Stimulated activated CD8-positive, alpha-beta memory T cell treated with anti-CD3 and anti-CD28 coated beads, Interleukin-15, amount 100 ng/mL, for 24 hours (primary cell): ENCODE measurements at places on chromosomes 11 and 22.

DNA sequence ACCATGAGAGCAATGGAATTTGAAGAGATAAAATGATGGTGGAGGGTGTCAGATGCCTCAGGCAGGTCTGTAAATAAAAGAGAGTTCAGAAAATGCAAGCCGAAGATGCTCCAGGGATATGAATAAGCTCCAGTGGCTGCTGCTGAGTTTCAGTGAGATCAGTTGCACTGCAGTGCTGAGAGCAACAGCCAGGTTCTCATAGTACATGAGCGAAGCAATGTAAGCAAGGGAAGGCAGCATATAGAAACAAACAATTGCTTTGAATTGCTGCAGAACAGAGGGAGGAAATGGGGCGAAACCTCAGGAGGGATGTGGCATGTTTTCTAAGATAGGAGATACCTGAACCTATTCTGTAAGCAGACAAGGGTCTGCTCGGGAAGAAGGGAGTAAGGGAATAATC, 369.5 kb downstream of the AASDHPPT start:
- no peak for DNase-seq

DNA sequence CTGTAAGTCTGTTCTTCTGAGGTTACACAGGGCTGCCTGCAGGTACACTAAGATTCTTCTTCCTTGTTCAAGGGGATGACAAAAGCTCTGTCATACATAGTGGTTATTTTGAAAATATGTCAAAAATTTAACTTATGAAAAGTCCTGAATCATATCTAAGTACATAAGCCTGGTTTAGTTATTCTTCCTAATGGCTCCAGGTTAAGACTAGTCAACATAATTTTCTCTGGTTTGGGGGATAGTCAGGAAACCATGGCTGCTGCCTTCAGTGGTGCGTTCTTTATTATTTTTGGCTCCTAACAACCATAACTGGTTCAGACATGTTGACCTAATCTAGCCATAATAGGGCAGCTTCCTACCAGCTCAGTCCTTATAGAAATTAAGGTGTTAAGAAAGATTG, 257.4 kb upstream of the DDI1 start:
- no peak for DNase-seq

- no peak for DNase-seq
Observed at GRCh38 chr11:122897606-122898210, 15.1 kb downstream of the JHY start.

DNA sequence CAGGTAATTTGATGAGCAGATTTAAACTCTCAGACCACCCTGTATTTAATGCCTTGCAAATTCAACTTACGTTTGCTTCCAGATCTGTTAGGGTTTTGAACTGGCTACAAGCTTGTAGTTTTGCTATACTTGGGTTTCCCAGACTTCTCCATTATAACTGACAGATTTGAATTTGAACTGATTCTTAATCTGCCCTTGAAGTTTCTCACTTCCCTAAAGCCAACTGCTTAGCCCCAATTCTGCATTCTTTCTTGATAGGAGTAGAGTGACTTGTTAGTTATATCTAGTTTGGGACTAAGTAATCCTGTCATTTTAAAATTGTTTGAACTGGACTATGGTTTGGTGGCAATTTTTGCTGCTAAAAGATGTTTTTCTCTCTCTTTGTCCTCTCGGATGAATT, 9.7 kb downstream of the LAYN start:
- no peak for DNase-seq

GRCh38 chr22:20979940-20980453, 2.1 kb upstream of the LZTR1 start:
- DNase-seq = no peak

- no peak for DNase-seq
Observed at GRCh38 chr22:30400159-30400558, 3.3 kb downstream of the SEC14L2 start.

GRCh38 chr11:128689948-128690664, 3.8 kb upstream of the FLI1 start:
- no peak for DNase-seq

DNA sequence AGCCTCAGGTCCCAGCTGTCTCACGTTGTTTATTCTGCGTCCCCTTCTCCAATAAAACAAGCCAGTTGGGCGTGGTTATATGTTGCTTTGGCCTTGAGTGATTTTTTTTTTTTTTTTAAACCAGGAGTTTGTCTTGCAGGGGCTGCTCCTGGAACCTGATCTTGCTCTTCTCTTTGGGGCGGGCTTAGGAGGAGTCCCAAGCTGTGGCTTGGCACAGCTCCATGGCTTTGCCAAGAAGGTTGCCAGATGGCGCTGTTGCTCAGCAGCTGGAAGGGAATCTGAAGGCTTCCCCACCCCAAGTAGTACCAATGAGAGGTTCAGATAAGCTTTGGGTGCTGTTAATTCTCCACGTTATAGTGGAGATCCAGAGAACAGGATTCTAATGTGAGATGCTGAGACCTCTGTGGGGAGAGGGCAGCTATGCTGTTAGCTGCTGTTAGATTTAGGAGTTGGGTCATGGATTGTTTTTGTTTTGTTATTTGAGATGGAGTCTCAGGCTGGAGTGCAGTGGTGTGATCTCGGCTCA, 2.0 kb upstream of the FERMT3 start:
- peak; percentile 39 for DNase-seq

- no peak for DNase-seq
Observed at GRCh38 chr11:105734426-105734825, 124.6 kb downstream of the GRIA4 start.

DNA sequence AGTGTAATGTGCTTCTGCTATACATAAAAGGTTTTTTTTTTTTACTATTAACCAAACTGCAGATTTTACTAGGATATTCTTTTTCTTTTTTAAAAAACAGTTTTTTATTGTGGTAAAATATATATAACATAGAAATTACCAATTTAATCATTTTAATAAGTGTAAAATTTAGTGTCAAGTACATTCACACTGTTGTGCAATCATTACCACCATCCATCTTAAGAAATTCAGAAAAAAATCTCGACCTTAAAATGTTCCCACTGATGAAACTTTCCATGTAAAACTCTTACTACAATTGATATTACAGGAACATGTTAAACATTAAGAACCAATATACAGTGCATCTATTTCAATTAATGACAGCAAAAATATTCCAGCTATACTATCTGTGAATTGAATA, 244.8 kb upstream of the FAT3 start:
- DNase-seq = no peak

- no peak for DNase-seq
Observed at GRCh38 chr22:38713921-38714320, 8.2 kb downstream of the GTPBP1 start.

DNA sequence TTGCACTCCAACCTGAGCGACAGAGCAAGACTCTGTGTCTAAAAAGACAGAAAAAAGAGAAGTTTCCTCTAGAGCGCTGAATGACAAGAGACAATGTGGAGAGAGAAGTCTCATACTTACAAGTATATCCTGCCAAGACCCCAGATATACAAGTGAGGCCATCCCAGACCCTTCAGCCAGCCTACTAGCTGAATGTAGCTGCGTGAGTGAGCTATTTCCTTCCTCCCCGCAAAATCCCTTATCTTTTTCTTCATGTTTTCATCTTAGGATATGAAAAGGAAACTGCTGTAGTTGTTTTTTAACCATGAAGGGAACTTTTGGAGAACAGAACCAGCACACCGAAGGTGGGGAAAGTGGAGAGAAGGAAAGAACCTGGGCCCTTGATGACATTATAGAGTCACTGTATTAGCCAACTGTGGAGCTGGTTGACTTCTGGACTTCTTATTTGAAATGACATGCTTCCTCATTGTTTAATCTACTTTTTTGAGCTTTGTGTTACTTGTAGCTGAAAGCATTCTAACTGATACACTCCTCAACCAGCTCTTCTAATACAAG, 4.4 kb upstream of the DDX17 start:
- no peak for DNase-seq

- DNase-seq = no peak
Observed at GRCh38 chr11:12998336-12998735, 10.8 kb upstream of the RASSF10 start.

DNA sequence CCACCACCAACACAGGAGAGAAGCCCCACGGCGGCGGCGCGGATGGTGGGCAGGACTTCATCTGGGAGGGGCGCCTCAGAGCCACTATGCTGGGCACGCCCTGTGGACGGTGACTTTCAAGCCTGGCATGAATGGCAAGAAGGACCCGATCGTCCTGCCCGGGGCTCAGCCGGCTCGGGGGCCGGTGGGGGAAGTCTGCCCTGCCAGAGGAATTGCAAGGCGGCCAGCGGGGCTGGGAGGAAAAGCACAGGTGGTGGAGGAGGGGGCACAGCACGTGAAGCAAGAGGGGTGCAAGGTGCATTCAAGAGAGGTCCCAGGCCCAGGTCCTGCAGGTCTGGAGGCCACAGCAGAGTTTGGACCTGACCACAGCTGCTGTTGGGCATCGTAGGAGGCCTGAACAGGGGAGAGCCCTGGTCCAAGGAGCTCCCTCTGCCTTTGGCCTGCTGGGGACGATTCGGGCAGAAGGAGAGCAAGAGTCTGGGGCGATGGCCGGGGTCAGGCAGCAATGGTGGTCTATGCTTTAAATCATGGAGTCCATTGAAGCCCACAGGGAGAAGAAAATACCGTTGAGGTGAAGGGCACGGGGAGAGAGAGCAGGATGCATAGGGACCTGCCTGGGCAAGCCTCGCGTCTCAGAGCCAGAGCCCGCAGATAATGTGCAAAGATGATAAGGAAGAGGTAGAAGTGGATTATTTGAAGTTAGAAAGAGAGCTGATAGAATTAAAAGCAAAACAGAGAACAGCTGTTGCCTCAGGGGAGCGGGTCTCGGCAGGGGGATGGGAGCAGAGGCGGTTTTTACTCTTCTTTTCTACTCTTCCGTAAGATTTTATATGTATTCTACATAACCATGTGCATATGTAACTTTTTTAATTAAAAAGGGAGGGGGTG, 82.6 kb upstream of the SHISAL1 start:
- no peak for DNase-seq

DNA sequence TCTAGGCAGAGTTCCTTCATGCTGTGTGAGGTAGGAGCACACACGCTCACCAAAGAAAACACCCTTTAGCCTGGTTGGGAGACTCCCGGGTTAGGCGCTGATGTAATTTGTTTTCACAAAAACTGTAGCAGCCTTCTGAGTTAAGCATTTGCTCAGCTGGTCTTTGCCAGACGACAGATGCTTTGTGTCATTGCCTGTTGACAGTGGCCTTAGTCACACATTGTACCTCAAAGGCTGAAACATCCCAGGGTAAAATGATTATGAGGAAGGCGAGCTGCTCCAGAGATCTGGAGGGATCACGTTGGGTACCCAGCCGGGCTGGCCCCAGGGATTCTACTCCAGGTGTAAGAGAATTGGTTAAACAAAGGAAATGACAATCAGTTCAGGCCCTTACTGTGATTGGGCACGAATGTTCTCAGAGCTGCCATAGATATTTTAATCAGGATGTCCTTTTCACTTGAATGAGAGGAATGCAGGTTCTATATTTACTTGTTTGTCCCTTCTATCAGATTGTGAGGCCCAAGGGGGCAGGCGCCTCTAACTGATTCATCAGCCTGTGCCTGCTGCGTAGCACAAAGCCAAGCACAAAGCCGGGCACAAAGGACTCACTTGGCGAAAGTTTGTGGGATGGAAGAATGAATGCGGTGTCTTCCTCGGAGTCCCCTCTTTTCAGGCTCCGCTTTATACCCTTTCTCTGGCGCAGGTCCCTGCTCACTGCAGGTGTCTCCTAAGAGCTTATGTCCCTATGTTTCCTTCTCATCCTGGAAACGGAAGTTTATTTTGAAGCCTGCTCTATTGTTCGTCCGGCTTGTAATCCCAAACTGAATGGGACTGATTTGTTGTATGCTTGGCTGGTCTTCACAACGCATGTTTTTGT, 47.1 kb downstream of the ADM start:
- no peak for DNase-seq

DNA sequence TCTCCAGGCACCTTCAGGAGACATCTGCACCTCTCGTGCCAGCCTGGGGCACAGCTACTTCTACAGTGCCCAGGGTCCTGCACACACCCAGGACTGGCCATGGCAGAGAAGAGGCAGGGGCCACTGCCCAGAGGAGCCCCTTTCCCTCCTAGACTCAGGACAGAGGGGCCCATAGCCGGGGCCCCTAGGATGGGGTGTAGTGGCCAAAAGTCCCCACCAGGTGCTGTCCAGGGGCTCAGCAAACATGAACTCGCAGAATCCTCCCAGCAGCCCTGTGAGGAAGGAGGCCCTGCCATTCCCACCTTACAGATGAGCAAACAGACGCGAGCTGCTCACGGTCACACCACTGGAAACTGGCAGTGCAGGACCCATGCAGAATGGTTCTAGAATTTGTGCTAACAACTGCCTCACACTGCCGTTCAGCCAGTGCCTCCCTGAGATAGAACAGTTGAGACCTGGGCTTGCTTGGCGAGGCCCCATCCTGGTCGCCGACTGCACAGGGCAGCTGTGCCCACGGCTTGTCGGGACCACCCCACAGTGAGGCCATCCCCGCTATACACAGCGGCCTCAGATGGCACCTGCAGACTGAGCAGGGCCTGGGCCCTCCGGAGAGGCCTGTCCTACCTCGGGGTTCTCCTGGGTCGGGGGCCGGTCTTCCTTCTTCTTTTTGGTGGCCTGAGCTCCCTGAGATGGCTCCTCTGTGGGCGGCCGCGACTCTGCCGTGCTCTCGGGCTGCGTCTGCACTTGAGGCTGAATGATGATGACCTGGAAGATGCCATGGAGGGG, 96.4 kb downstream of the PHF21B start:
- no peak for DNase-seq

GRCh38 chr22:44154436-44154942, 26.2 kb upstream of the PARVG start:
- no peak for DNase-seq

GRCh38 chr11:120303004-120303637, 22.0 kb upstream of the TLCD5 start:
- DNase-seq = no peak

DNA sequence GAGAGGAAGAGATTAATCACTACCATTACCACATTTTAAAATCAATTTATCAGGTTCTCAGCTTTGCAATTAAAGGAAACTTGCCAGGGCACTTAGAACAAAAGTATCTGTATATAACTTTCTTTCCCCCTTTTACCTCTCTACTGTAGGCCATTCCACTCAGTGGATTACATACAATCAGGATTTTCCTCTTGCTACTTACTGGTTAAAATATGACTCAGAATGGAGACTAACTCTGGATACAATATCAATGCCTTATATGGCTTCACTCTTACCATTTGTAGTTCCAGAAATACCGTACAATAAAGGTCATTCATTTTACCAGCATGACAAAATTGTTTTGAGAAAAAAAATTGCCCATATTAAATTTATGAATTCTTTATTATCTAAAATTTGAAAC, 706.8 kb downstream of the KCNA4 start:
- no peak for DNase-seq

DNA sequence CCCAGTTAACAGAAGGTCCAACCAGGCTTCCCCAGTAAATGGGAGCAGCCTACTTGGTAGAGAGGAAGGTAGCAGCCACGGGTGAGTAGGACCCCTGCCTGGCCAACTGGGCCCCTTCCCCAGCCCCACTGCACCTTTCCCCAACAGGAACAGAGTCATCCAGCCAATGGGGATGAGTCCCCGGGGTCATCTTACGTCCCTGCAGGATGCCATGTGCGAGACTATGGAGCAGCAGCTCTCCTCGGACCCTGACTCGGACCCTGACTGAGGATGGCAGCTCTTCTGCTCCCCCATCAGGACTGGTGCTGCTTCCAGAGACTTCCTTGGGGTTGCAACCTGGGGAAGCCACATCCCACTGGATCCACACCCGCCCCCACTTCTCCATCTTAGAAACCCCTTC, 6.6 kb downstream of the RIC8A start:
- no peak for DNase-seq
